Stimulated activated CD8-positive, alpha-beta memory T cell treated with anti-CD3 and anti-CD28 coated beads, Interleukin-7, amount 100 ng/mL, for 1 hour (primary cell): ENCODE measurements at places on chromosomes 4 and X.

GRCh38 chr4:105473324-105474098, at the start of gene PPA2:
TSS of gene PPA2 (minus strand) at chr4:105474062. CDS start at chr4:105474050, 12 bp downstream.
- DNase-seq = peak; percentile 27

GRCh38 chr4:40377512-40378365, 42.6 kb downstream of the CHRNA9 start:
- no peak for DNase-seq

DNA sequence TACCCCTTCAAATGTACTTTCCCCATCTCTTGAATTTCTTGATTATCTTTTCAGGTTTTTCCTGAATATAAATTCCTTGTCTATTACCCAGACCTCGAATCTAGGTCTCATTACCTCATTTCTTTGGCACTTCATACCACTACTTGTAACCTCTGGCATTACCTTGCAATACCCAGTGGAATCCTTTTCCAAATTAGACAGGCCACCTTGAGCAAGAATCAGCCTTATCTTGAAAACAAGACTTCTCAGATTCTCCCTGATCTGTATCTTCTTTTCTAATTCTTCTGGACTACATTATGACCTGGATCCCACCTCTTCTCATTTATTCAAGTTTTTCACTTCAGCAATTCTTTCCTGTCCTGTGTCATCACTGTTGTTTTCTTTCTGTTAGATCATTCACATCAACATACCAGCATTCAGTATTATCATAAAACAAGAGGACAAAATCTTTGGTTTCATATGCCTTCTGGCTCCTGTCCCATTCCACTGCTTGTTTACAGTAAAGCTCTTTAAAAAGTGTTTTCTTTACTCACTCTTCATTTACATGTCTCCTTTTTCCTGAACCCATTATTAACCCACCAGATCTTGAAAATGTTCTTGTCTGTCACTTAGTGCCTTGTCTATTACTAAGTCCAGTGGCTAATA, 275.6 kb upstream of the HS3ST1 start:
- DNase-seq = no peak

- DNase-seq = no peak
Observed at GRCh38 chrX:129689796-129690195, 35.0 kb upstream of the APLN start.

DNA sequence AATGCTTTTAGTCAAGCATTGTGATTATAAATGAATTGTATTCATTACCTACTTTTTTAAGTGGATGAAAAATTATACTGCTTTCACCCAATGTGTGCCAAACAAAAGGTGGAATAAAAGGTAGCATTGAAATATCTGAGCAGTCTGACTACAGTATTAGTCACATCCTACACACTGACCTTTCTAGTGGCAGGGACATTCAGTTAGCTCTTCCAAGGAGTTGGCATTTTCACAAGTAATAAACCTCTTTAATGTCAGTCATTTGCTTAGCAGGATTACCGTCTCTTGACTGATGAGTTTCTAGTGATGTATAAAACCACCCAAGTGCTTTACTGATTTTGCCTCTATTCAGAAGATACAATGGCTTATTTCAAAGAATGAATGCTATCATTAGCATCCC, 687.9 kb downstream of the ARAP2 start:
- no peak for DNase-seq

GRCh38 chr4:22802876-22803275, 110.1 kb downstream of the GBA3 start:
- DNase-seq = no peak

DNA sequence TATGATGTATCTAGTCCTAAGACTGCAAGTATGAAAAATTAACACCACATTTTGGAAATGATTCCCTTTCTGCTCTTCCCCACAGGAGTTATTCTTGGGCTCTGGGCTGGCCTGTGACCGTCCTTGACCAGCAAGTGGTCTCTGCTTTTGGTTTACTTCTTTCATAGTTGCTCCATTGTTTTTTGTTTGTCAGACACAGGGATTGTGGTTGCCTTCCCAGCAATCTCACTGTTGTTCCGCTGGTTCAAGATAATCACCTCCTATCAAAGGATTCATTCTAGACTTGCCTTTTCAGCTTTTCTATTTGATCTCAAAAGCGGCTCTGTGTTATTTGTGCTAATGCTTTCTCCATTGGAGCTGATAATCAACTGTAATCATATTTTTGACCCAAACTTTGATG, 218.8 kb downstream of the MGST2 start:
- no peak for DNase-seq

- no peak for DNase-seq
Observed at GRCh38 chr4:106369456-106370060, 980 bp upstream of the GIMD1 start.

- no peak for DNase-seq
Observed at GRCh38 chr4:54882616-54883015, 224.9 kb downstream of the KIT start.

DNA sequence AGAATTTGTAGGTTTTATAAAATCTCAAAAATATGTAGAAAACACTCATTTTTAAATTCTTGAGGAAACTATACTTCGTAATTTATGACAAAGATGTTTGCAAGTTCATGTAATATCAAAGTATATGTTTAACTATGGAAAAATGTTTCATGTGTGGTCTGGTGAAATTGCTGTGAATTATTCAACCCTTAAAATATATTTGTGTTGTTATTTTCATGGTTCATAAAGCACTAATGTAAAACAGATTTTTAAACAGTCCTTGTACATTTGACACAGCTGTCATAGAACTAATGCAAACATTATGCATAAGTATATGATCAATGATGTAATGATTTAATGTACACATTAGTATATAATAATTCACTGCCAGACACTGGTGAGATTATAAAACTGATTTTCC, 83.1 kb upstream of the ARSJ start:
- no peak for DNase-seq

- no peak for DNase-seq
Observed at GRCh38 chr4:84024405-84024804, 474.7 kb downstream of the NKX6-1 start.

- DNase-seq = no peak
Observed at GRCh38 chrX:139025816-139026215, 314.3 kb upstream of the FGF13 start.

GRCh38 chr4:24791043-24791442, 4.3 kb upstream of the SOD3 start:
- DNase-seq = no peak

GRCh38 chr4:152735396-152735859, 44.1 kb downstream of the TIGD4 start:
- DNase-seq = no peak

DNA sequence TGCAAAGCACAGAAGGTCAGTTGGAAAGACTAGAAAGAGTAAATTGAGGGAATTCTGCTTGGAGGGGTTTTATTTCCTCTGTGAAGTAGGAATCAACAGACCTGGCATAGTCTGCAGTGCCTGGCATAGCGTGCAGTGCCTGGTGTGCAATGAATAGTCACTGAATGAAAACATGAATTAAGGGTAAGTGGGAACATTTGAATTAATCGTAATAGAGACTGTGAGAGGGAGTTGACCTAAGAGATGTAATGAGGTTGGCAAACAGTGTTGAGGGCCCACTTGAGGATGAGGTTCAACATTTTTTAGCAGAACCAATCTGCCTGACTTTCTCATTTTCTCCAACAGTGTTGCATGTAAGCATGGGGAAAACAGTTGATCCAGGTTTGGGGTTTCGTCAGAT, 377.2 kb upstream of the FTHL17 start:
- DNase-seq = no peak

DNA sequence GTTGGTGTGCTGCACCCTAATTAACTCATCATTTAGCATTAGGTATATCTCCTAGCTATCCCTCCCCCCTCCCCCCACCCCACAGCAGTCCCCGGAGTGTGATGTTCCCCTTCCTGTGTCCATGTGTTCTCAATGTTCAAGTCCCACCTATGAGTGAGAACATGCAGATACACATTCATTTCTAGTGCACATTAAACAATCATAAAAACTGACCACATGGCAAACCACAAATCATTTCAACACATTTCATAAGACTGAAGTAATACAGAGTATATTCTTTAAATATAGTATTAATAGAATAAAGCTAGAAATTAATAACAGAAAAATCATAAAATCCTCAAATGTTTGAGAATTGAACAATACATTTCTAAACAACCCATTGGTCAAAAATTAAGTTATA, 34.1 kb downstream of the PRKG2 start:
- no peak for DNase-seq

- no peak for DNase-seq
Observed at GRCh38 chr4:156036496-156036895, 82.8 kb upstream of the CTSO start.

DNA sequence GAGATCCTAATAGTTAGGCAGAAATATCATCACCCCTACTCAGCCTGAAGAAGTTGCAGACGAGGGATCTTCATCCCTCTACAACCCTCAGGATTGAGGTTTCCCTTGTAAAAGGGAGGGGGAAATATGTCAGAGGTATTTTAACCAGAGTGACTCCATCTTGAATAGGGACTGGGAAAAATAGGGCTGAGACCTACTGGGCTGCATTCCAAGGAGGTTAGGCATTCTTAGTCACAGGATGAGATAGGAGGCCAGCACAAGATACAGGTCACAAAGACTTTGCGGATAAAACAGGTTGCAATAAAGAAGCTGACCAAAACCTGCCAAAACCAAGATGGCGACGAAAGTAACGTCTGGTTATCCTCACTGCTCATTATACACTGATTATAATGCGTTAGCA, 17.5 kb downstream of the IL13RA2 start:
- no peak for DNase-seq

DNA sequence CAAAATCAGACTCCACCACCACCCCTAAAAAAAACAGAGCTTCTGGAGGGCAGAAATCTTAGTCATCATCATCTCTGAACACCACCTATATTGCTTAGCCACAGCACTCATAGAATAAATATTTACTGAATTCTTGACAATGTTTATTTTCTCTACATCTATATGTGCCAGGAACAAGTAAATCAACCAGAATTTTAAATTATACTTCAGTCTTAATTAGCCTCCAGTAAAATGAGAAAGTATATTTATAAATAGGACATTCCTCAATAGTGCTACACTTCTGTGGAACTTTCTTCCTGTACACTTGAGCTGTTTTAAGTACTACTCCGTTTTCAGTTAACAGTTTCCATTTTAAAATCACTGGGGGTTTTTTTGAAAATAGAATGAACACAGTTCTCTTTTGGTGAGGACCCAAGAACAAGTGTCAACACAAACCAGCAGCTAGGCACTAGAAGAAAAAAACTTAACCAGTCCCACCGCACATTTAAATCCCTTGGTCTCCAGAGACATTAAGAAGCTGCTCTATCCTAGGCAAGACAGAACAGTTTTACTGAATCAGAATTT, 25.5 kb downstream of the SMIM14 start:
- no peak for DNase-seq

DNA sequence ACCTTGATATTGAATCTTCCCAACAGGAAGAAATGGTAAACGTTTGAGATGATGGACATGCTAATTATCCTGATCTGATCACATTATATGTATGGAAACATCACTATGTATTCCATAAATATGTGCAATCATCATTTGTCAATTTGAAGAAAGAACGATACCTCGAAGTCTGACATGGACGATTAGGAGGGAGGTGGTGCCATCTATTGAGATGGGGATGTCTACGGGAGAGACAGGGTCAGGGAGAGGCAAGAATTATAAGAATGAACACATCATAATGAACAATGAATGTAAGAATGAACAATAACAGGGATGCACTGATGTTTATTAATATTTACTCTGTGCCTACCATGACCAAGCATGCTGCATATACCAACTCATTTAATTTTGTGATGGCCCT, 93.7 kb upstream of the SOD3 start:
- DNase-seq = no peak

DNA sequence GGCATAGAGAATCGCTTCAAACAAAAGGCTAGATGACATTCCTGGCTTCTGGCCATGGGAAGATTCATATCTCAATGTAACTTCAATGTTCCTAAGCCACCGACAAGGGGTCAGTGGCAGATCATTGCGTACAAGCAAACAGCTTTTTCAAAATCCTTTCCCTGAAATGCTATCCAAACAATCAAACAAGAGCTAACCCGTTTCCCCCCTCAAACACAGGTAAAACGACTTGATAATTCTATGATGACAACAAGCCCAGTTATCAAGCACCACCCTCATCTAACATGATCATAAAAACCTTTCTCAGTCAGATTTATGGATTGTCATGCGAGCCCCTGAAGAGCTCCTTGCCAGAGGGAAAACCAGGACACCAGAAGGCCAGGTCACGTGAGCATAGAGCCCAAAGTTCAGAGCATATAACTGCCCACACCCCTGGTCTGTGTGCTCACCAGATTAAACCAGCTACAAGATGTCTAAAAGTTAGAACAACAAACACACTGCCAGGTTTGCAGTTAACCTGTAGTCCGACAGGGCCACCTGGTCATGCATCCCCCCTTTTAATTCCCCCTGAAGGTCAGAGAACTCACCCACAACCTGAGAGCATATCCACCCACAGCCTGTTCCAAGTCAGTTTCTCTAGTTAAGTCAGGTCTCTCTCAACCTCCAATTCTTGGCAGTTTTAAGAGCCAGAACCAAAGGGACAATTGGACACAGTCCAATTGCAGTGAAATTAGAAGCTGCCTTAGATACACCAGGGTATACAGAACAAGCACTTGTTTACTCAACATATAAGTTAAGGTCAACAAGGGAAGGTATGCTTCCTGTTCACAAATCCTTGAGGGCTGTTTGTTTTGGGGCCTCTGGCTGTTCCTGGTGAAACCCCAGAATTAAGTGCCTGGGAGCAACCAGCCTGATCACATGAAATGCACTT, 248.1 kb upstream of the PPARGC1A start:
- no peak for DNase-seq

- DNase-seq = no peak
Observed at GRCh38 chr4:88709989-88710388, 12.4 kb upstream of the NAP1L5 start.

- no peak for DNase-seq
Observed at GRCh38 chr4:16729336-16729735, 169.1 kb downstream of the LDB2 start.

DNA sequence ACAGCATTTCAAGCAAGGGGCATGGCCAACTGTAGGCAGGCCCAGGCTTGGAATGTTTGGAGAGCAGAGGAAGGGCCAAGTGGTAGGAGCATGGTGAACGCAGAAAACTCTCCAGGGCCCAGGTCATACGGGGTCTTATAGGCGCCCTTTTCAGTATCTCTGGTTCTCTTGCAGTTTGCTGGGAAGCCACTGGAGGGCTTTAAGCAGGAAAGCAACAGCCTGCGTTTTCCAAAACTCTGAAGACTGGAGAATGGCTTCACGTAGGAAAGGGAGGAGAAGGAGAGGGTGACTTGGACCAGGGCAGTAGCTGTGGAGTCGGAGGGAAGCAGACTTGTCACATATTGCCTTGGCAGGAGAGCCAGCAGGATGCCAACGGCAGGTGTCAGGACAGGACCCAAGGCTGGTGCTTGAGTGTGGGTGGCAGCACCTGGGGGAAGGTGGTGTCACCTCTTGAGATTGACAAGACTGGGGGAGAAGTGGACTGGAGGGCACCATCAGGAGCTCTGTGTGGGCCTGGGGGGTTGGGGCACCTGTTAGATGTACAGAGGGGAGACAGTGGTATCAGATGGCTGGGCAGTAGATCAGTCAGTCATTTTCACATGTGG, 21.9 kb downstream of the TKTL1 start:
- no peak for DNase-seq

- DNase-seq = no peak
Observed at GRCh38 chr4:118400356-118400755, 47.6 kb upstream of the PRSS12 start.

GRCh38 chrX:66914080-66914479, 275.2 kb upstream of the EDA2R start:
- no peak for DNase-seq
